ENCODE measurements at places on chromosomes 5 and 9.

- DNase-seq: no peak
Measured at GRCh38 chr9:75132244-75132643, 43.9 kb downstream of the OSTF1 start.

DNA sequence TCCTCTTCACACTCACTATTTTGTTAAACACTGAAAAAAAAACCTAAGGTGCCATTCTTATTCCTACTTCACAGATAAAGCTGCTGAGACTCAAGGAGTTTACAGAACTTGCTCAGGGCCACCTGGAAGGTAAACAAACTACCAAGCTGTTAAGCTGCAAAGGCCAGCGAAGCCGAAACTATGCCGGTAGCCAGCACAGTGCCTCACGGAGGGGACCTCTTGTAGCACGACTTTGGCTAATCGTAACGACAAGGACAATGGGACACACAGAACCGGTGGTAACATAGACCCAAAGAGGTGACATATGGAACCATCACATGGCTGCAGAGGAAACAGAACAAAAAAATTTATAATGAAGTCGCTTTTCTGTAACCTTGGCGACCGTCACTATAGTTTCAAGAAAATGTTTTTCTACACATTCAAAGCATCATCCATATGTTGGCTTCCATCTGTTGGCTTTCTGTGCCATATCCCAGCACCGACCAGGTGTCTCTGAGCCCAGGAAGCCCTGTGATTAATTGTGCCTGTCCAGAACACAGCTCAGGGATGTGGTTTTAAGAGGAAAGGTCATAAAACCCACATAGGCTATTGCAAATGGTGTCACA lies 60.3 kb downstream of the S1PR3 start:
- DNase-seq: no peak

DNA sequence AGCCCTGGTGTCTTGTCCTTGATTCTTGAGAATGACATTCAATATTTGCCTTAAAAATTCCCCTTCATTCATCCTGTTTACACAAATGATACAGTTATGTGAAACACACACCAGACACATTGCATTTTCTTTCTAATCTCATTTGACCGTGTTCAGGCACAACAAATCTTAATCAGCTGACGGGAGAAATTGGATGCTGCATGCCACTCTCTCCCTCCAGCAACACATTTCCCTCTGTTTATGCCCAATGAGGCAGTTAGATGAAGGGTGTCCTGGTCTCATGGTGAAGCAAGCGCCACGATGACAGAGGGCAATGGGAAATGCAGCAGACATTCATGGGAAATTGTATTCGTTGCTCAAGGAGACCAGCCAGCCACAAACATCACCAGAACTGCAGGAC lies 3.2 kb upstream of the FGF1 start:
- no peak for DNase-seq

DNA sequence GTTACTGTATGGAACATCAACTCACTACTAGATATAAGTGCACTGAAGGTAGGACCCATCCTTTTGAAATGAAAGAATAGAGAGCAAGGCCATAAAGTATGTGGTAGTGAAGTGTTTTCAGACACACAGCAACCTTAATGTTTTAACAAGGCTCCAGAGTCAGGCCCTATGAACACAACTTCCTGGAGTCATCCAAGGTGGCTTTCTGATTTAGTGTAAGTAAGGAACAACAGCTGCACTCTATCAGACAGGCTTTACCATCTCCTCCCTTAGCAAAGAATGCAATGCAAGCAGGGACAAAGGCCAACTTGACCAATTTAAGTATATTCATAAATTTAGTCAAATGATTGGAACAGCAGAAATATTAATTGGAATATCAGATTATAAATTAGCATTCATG lies 90.1 kb downstream of the MPDZ start:
- DNase-seq: no peak

- DNase-seq: no peak
Measured at GRCh38 chr9:107279086-107279485, 4.0 kb upstream of the RAD23B start.

- no peak for DNase-seq
Measured at GRCh38 chr9:33318225-33318624, 27.9 kb downstream of the NFX1 start.

DNA sequence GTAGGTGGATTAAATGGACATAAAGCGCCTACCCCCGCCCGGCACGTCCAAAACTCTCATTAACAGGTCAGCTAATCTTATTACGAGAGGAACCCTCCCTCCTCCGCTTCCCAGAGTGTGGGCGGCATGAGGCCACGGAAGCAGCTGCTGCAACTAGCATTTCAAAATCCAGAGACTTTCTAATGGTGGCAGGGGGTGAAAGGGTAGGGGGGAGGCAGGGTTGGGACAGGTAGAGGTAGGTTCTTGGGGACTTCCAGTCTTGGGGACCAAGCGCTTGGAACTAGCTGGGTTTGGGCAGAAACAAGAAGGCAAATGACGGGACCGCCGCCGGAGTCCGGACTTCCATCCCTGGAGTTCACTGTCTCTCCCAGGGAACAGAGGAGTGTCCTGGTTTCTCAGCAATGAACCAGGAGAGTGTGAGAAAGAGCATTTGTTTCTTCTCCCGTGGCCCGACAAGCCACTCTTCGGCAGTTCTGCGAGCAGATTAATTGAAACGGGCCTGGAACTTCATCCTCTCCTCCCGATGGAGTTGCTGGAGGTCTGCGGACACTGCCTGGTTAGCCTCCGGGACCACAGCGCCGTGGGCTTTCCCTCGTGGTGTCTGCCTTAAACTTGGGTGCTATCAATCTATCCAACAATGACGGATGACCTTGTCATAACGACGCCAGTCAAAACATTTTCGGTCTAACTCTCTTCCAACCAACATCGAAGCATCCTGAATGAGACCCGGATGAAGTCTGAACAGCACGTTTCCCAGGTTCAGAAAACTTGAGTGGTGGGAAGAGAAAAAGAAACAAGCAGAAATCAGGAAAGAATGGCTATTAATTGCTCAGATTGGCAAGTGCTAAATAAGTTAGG lies 1.6 kb upstream of the PRDM6 start:
- no peak for DNase-seq

GRCh38 chr5:54146390-54146789 lies 164.0 kb downstream of the ARL15 start:
- DNase-seq: no peak

- no peak for DNase-seq
Measured at GRCh38 chr5:137872466-137872865, 4.8 kb downstream of the MYOT start.

DNA sequence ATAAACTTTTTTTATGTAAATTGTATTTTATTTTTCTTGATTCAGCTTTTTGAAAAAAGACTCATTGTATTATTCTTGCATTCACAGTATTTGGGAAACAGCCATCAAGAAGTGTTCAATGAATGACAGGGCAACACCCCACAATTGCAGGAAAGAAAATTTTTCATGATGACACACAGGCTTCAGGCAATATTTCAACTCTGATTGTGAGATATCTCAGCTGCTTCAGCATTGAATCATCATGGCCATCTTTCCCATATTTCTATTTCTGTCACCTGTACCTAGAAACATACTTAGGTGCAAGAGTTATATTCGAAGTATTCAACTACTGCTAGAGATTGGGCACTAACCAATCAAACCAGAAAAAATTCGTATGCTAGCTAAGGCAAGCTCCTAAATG lies 446.0 kb downstream of the ISL1 start:
- no peak for DNase-seq

DNA sequence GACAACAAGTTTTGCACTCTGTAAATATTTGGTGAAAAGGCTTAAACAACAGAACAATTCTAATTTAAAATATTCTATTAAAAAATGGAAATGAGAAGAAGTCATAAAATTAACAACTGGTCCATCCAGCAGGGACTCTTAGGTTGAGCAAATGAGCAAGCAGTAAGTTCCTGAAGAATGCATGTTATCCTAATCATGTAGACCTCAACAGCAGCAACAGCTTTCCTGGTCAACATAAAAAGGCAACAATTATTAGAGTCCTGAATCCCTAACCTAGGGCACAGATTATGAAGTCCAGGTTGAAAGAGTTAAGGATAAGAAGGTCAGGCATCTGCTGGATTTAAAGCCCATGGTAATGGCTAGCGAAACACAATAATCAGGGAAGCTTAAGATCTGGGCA lies 120.9 kb downstream of the SSBP2 start:
- no peak for DNase-seq

- no peak for DNase-seq
Measured at GRCh38 chr5:126419102-126419501, 4.1 kb upstream of the GRAMD2B start.

GRCh38 chr5:17174965-17175364 lies 42.5 kb upstream of the BASP1 start:
- DNase-seq: no peak

- DNase-seq: no peak
Measured at GRCh38 chr5:98144710-98145109, 628.8 kb upstream of the RGMB start.

DNA sequence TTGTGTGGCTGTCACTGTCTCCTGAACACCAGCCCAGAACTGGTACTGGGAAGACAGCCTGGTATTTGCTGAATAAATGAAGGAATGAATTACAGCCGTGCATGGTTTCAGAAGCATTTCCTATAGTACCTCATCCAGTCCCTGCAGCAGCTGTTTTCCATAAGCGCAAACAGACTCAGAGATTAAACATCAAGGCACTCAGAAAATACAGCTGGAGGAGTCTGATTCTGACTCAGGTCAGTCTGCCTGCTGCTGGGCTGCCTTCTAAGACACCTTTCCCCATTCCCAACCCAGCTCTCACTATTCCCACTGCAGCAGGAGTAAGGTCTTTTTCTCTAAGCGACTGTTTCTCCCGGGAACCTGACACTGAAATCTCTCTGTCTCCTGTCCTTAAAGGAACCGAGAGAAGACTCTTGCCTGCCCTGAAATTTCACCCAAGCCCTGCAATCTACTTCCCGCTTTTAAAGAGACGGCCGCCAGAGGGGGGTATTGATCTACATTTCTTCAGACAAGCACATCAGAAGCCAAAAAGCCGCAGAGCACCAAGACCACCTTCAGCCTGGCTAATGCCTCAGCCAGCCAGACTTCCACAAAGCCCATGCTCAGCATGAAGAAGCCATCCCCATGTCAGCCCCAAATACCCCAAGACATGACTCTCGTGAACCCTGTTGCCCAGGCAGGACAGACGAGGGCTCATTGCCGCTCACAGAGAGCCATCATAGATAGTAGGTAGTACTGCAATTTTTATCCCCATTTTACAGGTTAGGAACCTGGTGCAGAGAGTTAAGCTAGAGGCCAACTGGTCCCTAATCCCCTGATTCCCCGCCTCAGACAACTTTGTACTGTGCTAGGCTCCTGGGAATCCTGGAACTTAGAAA lies 5.4 kb upstream of the FOXI1 start:
- DNase-seq: peak; percentile 51

GRCh38 chr5:134530301-134531077 lies 5.0 kb downstream of the JADE2 start:
- no peak for DNase-seq

GRCh38 chr5:14405267-14405666 lies 176.3 kb upstream of the OTULINL start:
- DNase-seq: no peak

- DNase-seq: no peak
Measured at GRCh38 chr9:113375057-113376023, 1.4 kb downstream of the HDHD3 start.

- DNase-seq: no peak
Measured at GRCh38 chr5:171954721-171955120, 51.7 kb downstream of the FBXW11 start.

GRCh38 chr9:101485924-101486692 lies 47.5 kb upstream of the RNF20 start:
- no peak for DNase-seq

GRCh38 chr5:139708877-139709581 lies 60.9 kb downstream of the CXXC5 start:
- no peak for DNase-seq

- no peak for DNase-seq
Measured at GRCh38 chr5:102216678-102217077, 79.4 kb downstream of the SLCO4C1 start.

DNA sequence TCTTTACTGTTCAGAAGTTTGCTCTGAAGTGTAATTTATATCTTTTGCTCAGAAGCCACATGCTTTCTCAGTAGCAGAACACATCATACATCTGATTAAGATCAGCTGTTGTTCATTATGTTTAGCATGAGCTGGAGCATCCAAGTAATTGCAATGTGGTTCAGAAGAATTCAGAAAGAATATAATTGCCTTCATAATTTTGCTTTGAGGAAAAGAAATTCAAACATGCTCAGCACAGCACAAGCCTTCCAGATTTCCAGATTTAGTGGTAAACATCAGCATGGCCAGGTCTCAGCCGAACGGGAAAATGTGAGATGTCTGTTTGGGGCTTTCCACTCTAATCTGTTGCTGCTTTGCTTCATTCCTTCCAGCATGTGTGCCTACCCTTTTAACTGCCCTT lies 65.9 kb downstream of the ITGA1 start:
- DNase-seq: no peak

- no peak for DNase-seq
Measured at GRCh38 chr9:99449726-99450125, 227.6 kb downstream of the SEC61B start.

- no peak for DNase-seq
Measured at GRCh38 chr5:94503677-94504076, 114.7 kb downstream of the KIAA0825 start.

- no peak for DNase-seq
Measured at GRCh38 chr5:149618581-149619248, 37.4 kb downstream of the ARHGEF37 start.

- no peak for DNase-seq
Measured at GRCh38 chr9:6153425-6153824, 62.2 kb upstream of the IL33 start.

DNA sequence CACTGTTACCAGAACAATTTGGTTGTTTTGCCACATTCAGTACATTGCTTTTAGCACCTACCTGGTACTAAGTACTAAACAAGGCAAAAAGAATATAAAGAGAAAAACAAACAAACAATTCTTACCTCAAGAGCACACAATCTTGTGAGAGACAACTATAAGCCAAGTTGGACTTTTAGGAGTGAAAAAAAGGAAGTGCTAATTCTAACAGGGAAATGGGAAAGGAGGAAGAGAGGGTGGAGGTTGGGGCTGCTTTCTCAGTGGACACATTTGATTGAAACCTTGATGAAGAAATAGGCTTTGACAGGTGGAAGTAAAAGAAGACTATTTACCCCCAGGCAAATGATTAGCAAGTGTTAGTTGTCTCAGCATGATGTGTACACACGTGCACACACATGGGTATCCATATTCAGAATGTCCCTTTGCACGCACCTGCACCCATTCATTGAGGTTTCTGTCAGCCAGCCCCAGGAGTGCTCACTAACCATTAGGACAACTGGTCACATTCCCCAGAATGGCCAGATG lies 302.6 kb downstream of the ACTL7B start:
- no peak for DNase-seq

GRCh38 chr9:88259001-88259400 lies 120.7 kb upstream of the SPATA31C2 start:
- DNase-seq: no peak

- DNase-seq: no peak
Measured at GRCh38 chr9:101038488-101038887, 10.0 kb downstream of the PLPPR1 start.

All from T-helper 9 cell (primary cell).